ENCODE measurements at places on chromosomes 12 and 14.

DNA sequence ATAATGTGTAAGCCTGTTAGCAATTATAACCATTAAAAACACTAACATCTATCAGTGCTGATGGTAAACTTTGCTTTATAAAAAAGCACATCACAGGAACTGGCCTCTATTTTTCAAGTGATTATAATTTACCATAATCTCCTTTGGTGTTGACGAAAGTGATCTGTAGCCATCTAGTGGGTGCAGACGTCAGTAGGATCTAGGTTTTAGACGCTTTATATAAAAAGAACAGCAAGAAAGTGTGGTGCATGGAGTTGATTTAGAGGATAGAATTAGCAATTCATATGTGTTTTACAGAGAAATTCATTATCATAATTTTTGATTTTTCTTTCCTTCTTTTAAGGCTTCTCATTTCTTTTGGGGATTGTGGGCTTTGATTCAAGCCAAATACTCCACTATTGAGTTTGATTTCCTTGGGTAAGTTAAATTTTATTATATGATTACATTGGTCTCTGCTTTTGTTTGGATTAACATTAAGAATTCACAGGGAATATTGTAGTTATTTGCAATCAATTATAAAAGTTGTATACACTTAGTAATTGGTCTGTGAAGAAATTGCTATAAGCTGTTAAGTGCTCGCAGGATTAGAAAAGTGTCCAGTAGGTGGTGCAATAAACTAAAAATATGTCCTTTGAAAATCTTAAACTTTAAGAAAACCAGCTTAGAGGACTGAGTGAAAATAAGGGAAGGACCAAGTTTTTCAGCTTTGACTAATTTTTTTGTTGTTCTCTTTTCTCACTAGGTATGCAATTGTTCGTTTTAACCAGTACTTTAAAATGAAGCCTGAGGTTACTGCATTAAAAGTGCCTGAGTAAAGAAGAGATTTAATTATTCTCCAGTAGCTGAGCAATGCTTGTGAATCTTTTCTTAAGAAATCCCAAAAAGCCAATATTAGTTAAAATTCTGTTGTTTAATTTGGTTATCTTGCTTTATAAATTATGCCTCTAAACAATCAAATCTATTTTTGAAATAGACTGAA, 59.5 kb downstream of the ETNK1 start:
- H3K4me3 ChIP-seq: no peak overlapping the region
- H3K4me1 ChIP-seq: peaks cover 20% of the 10 kb centered on the region
- no peak overlapping the region for H3K27ac ChIP-seq

DNA sequence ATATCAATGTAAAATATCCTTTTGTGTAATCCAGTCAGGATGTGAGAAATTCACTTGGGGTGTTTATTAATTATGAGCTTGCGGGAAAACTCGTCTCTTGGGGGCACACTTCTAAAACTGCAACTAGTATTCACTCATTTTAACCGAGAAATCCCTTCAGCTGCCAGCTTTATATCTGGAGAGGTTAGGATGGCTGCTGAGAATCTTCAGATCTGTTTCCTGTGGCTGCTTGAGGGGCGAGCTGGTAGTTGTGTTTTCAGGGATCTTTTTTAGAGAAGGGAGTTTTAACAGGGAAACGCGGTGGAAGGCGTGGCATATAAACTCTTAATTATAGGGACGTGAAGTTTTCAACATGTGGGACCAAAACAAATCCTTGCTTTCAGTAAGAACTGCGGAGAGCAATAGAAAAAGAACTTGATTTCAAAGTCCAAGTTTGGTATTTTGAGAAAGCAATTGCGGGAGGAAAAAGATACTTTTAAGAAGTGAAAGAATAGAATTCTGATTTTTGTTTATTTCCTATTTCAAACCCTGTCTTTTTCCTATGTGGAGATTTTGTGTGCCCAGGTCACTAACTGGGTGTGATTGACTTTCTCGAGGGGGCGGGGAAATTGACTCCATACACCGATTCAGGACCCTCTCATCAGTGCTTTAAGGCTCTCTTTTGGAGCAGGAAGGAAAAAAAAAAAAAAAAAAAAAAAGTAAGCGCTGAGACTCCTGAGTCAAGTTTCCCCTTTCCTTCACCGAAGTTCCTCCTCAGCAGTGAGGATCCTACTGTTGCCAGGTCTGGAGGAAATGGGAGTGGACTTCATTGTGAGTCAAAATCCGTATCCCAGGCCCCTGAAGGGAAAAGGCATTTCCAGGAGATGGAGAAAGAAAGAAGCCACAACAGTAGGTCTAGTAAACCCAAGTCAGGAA, 1.1 kb downstream of the PPFIBP1 start:
- peaks cover 39% of the 10 kb centered on the region for H3K4me1 ChIP-seq
- H3K27ac ChIP-seq: peak overlapping the region; percentile 23
- H3K4me3 ChIP-seq: peak overlapping the region; percentile 94
- H3K27me3 ChIP-seq: peaks cover 17% of the 10 kb centered on the region

DNA sequence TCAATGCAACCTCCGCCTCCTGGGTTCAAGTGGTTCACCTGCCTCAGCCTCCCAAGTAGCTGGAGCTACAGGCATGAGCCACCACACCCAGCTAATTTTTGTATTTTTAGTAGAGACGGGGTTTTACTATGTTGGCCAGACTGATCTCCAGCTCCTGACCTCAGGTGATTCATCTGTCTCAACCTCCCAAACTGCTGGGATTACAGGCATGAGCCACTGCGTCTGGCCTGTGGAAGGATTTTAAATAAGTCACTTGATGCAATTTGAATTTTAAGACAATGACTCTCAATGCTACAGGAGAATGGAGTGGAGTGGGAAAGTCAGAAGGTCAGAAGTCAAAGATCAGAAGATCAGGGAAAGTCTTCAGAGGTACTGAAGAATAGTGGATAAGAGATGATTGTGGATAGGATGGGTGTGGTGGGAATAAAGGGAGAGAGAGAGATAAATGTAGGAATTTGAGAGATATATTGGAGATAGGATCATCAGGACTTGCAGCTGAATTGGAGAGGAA, 15.4 kb downstream of the TMEM52B start:
- no peaks in the 10 kb centered on the region for H3K36me3 ChIP-seq
- no peak for DNase-seq
- H3K4me3 ChIP-seq: no peak overlapping the region
- no peak overlapping the region for H3K27ac ChIP-seq

GRCh38 chr14:95601650-95602049, 66.8 kb downstream of the GLRX5 start:
- H3K27ac ChIP-seq: no peak overlapping the region
- peaks cover 25% of the 10 kb centered on the region for H3K27me3 ChIP-seq
- no peaks in the 10 kb centered on the region for H3K36me3 ChIP-seq
- H3K4me1 ChIP-seq: no peaks in the 10 kb centered on the region
